ENCODE measurements at places on chromosomes 1 and 21.

GRCh38 chr1:204516180-204516879 is at the start of gene MDM4:
MDM4 (plus strand) TSS chr1:204516406; CDS start chr1:204525519, 9,113 bp downstream.
- peak; percentile 90 for DNase-seq
- H3K4me1 ChIP-seq = no peaks in the 10 kb centered on the region
- H3K4me3 ChIP-seq = peak within 1 kb of the TSS; percentile 62
- peaks cover 24% of the 10 kb centered on the region for H3K36me3 ChIP-seq
- peak within 1 kb of the TSS; percentile 73 for H3K27ac ChIP-seq
- no peaks in the 10 kb centered on the region for H3K27me3 ChIP-seq

GRCh38 chr1:4530166-4530785 is 124.1 kb upstream of the AJAP1 start:
- H3K36me3 ChIP-seq = no peaks in the 10 kb centered on the region
- no peak for DNase-seq
- no peak overlapping the region for H3K27ac ChIP-seq
- no peaks in the 10 kb centered on the region for H3K4me1 ChIP-seq

- H3K27me3 ChIP-seq = peaks cover 68% of the 10 kb centered on the region
- H3K27ac ChIP-seq = no peak overlapping the region
- no peaks in the 10 kb centered on the region for H3K36me3 ChIP-seq
- H3K4me3 ChIP-seq = no peak overlapping the region
Observed at GRCh38 chr1:218166268-218166945, 118.7 kb upstream of the RRP15 start.

DNA sequence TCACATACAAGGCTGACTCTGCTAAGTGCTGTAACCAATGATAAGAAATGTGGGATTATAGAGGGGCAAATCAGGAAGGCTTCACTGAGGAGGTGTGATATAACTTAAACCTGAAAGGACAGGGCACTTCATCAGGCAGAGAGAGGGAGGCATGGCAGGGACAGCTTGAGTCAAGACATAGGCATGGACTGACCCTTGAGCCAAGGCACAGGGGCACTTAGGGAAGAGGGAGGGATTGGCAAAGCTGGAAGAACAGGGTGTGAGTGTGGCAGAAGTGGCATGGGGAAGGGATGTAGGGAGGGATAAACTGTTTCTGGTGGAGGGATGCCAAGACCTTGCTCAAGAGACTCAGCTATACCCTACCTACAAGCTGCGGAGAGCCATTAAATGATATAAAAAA is 81.3 kb downstream of the PLXNA2 start:
- H3K27me3 ChIP-seq = no peaks in the 10 kb centered on the region
- H3K4me1 ChIP-seq = no peaks in the 10 kb centered on the region
- no peak overlapping the region for H3K27ac ChIP-seq

GRCh38 chr1:70426154-70427131 is 15.4 kb downstream of the CTH start:
- no peak overlapping the region for H3K4me3 ChIP-seq
- no peaks in the 10 kb centered on the region for H3K27me3 ChIP-seq
- no peak for DNase-seq
- peaks cover 32% of the 10 kb centered on the region for H3K4me1 ChIP-seq
- H3K36me3 ChIP-seq = no peaks in the 10 kb centered on the region
- peak overlapping the region; percentile 49 for H3K27ac ChIP-seq

DNA sequence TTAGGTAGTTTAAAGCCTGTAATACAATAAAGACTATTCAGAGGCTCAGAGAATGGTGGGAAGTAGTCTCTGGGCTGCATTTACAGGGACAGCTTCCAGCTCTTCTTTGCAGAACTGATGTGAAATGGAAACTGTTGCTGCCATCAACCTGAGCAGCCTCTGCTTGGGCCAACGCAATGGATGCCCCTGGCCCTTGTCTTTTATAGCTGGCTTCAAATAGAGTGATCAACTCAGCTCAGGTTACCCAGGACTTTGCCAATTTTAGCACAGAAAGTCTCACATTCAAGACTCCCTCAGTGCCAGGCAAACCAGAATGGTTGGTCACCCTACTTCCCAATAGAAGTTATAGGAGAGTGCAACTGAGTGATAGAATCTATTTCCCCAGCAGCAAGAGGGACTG is 18.1 kb upstream of the GALNT2 start:
- no peaks in the 10 kb centered on the region for H3K27me3 ChIP-seq
- H3K4me3 ChIP-seq = no peak overlapping the region
- no peaks in the 10 kb centered on the region for H3K36me3 ChIP-seq

DNA sequence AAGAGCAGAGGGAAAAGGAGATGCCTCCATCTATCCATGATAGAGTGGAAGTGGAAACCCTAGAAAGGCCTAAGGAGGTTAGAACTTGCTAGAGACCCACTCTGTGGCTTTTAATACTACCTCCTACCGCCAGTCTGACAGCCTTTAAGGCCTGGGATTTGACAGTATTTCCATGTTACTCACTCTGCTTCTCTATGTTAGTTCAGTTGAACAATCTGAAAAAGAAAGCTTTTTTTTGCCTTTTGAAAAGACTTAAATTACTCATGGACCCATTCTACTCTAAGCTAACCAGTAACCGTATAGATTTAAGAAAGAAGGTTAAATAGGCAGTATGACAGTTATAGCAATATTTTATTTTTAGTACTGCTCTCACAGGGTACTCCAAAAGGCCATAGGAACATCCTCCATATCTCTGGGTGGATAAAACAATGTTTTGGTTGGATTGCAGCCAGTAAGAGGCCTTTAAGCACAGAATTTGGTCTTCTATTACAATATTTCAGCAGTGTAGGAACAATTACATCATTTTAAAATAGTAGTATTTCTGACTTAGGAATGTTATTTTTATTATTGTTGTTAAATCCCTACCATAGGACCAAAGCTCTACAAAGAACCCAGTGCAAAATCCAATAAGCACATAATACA is 15.9 kb upstream of the GPR25 start:
- H3K36me3 ChIP-seq = peaks cover 94% of the 10 kb centered on the region
- H3K27me3 ChIP-seq = no peaks in the 10 kb centered on the region
- no peak overlapping the region for H3K27ac ChIP-seq

DNA sequence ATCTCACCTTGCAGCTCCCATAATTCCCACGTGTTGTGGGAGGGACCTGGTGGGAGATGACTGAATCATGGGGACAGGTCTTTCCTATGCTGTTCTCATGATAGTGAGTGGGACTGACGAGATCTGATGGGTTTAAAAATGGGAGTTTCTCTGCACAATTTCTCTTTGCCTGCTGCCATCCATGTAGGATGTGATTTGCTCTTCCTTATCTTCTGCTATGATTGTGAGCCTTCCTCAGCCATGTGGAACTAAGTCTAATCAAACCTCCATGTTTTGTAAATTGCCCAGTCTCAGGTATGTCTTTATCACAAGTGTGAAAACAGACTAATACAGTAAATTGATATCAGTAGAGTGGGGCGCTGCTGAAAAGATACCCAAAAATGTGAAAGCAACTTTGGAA is 195.7 kb downstream of the SLC44A5 start:
- DNase-seq = no peak
- no peaks in the 10 kb centered on the region for H3K36me3 ChIP-seq
- H3K4me3 ChIP-seq = no peak overlapping the region
- H3K4me1 ChIP-seq = no peaks in the 10 kb centered on the region

- H3K27ac ChIP-seq = no peak overlapping the region
- DNase-seq = no peak
- H3K4me1 ChIP-seq = no peaks in the 10 kb centered on the region
- H3K4me3 ChIP-seq = no peak overlapping the region
- no peaks in the 10 kb centered on the region for H3K36me3 ChIP-seq
Observed at GRCh38 chr1:88562991-88563390, 121.1 kb upstream of the PKN2 start.
